Sigmoid colon (tissue), 7 donors: ENCODE measurements at places on chromosomes 12 and 14. TPM values are rescaled to one million over a fixed set of nuclear protein-coding genes. Genes with fewer than 3 reads are reported as not detected.

- H3K4me3 ChIP-seq: no peak overlapping the region
- peaks cover 46% of the 10 kb centered on the region for H3K4me1 ChIP-seq
- H3K36me3 ChIP-seq: no peaks in the 10 kb centered on the region
- DNase-seq: no peak
- H3K27ac ChIP-seq: peak overlapping the region; percentile 23
Measured at GRCh38 chr14:37595809-37596621, 586 bp downstream of the TTC6 start.

- no peaks in the 10 kb centered on the region for H3K27me3 ChIP-seq
- no peak overlapping the region for H3K4me3 ChIP-seq
- no peak overlapping the region for H3K27ac ChIP-seq
- H3K36me3 ChIP-seq: no peaks in the 10 kb centered on the region
- DNase-seq: no peak
Measured at GRCh38 chr12:11917501-11917900, 153.2 kb upstream of the BCL2L14 start.

DNA sequence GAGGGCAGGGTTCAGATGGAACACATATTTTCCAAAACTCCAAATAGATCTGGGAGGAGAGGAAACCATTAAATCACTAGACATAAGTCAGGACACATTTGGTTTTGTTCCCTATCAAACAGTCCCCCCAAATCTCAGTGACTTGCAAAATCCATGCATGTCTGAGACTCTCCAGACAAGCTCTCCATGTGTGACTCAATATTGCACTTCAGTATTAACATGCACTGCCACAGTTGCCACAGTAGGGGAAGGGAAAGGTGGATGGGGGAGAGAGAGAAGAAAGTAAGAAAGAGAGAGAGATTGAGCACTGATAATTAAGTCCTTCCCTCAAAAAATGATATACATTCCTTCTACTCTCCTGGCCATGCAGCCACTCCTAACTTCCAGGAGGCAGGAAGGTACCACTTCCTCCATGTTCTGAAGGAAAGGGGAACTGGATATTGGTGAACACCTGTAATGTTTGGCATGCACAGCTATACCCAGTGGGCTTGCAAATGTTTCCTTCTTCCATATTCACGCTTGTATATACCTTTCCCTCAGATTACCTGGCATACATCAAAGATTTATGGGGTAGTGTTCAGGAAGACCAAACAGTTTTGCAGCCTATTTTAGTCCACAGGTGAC lies 310.0 kb downstream of the ZFP36L1 start:
- peaks cover 13% of the 10 kb centered on the region for H3K4me1 ChIP-seq
- no peaks in the 10 kb centered on the region for H3K36me3 ChIP-seq
- no peak overlapping the region for H3K27ac ChIP-seq
- no peak for DNase-seq
- no peaks in the 10 kb centered on the region for H3K27me3 ChIP-seq
- H3K4me3 ChIP-seq: no peak overlapping the region

GRCh38 chr14:80575763-80576162 lies 364.5 kb upstream of the DIO2 start:
- no peaks in the 10 kb centered on the region for H3K4me1 ChIP-seq
- H3K36me3 ChIP-seq: no peaks in the 10 kb centered on the region
- no peak overlapping the region for H3K4me3 ChIP-seq
- H3K27ac ChIP-seq: no peak overlapping the region
- DNase-seq: no peak

- H3K27me3 ChIP-seq: no peaks in the 10 kb centered on the region
- peaks cover 55% of the 10 kb centered on the region for H3K4me1 ChIP-seq
- H3K36me3 ChIP-seq: no peaks in the 10 kb centered on the region
Measured at GRCh38 chr14:105325303-105325702, 10.8 kb downstream of the PACS2 start.

- no peaks in the 10 kb centered on the region for H3K4me1 ChIP-seq
- DNase-seq: no peak
- no peak overlapping the region for H3K27ac ChIP-seq
- H3K36me3 ChIP-seq: no peaks in the 10 kb centered on the region
- no peaks in the 10 kb centered on the region for H3K27me3 ChIP-seq
- H3K4me3 ChIP-seq: no peak overlapping the region
Measured at GRCh38 chr14:91330096-91330696, 85.7 kb upstream of the GPR68 start.

DNA sequence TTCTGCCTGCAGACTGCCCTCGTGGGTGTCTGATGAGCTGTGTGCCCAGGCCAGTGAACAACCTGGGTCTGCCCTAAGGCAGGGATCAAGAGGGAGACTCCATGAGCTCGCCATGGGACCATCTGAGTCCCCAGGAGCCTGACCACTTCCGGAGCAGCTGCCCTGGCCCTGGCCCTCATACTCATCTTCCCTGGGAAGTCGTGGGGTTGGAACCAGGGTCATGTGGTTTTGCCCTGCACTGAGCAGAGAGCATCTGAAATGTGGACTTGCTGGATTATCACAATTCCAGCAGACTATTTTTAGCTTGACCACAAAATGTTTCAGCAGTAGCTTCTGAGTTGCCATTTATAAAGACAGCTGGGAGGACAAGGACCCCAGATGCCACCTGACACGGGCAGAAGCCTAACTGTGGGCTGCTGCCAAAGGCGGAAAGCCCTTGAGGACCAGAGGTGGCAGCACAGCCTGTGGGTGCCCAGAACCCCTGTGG lies 6.7 kb downstream of the BTBD6 start:
- DNase-seq: no peak
- H3K4me1 ChIP-seq: no peaks in the 10 kb centered on the region
- no peak overlapping the region for H3K27ac ChIP-seq
- no peak overlapping the region for H3K4me3 ChIP-seq
- H3K27me3 ChIP-seq: no peaks in the 10 kb centered on the region
- peaks cover 14% of the 10 kb centered on the region for H3K36me3 ChIP-seq

KRT78 gene
- total RNA-seq: not detected

DNA sequence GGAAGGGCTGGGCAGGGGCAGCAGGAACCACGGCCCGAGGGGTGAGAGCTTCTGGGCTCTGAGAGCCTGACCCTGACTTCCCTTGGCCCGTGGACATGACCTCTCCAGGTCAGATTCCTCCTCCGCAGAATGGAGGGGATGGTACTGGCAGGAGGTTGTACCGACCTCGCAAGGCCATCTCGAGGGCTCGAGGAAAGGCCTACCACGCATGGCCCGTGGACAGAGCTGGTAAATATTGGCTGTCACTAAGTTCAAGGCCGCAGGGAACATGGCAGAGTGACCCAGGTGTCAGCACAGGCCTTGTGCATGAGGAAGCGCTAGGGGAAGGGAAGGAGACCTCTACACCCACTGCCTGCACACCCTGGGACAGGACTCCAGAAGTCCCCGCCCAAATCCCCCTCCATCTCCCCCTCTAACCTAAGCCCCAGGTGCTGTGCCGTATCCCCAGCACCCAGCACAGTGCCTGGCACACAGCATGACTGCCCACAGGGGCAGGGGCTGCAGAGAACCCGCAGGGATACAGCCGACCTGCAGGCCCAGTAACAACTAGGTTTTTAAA lies 54.9 kb upstream of the PPP2R5C start:
- peaks cover 28% of the 10 kb centered on the region for H3K27me3 ChIP-seq
- peak overlapping the region; percentile 51 for H3K27ac ChIP-seq
- no peaks in the 10 kb centered on the region for H3K36me3 ChIP-seq
- DNase-seq: no peak
- H3K4me1 ChIP-seq: peaks cover 16% of the 10 kb centered on the region

GRCh38 chr12:53572134-53572758 lies 53.9 kb downstream of the ATF7 start:
- H3K4me1 ChIP-seq: peaks cover 59% of the 10 kb centered on the region
- no peaks in the 10 kb centered on the region for H3K27me3 ChIP-seq
- no peak for DNase-seq

DNA sequence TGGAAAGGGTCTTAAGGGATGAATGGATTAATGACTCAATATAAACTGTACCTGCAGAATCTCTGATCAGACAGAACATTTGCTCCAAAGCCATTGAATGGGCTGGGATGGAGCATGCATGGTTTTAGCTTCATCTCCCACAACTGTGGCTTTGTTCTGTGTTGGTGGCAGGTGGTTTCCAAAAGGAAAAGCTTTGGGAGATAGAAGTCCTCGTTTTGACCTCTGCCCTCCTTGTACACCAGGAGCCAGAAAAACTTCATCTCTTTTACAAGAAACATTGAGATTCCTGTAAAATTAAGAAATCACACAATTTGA lies 39.5 kb downstream of the GPR65 start:
- no peak overlapping the region for H3K27ac ChIP-seq
- no peaks in the 10 kb centered on the region for H3K4me1 ChIP-seq
- H3K36me3 ChIP-seq: no peaks in the 10 kb centered on the region
- no peaks in the 10 kb centered on the region for H3K27me3 ChIP-seq
- DNase-seq: no peak

DNA sequence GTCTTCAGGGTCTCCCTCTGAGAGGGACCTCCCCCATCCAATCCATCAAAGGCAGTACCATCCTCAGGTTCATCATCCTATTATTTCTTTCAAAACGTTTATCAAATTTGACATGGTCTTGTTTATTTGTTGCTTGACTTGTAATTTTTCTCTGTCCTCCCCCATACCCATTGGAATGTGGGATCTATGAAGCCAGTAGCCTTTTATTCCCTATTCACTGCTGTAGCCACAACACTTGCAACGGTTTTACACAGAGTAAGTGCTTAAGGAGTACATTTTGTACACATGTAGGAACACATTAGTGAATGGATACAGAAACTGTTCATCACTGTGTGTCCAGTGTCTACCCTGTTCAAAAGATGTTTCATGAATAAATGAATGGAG lies 41.5 kb downstream of the IGF1 start:
- no peaks in the 10 kb centered on the region for H3K4me1 ChIP-seq
- no peaks in the 10 kb centered on the region for H3K27me3 ChIP-seq
- no peak for DNase-seq
- H3K36me3 ChIP-seq: no peaks in the 10 kb centered on the region
- no peak overlapping the region for H3K4me3 ChIP-seq

OLR1 gene
- 3.3 TPM for total RNA-seq

RNASE1 gene
- total RNA-seq: 148 TPM

- no peaks in the 10 kb centered on the region for H3K36me3 ChIP-seq
- H3K27ac ChIP-seq: no peak overlapping the region
- H3K4me1 ChIP-seq: no peaks in the 10 kb centered on the region
- H3K27me3 ChIP-seq: no peaks in the 10 kb centered on the region
Measured at GRCh38 chr14:37545174-37545573, 49.9 kb downstream of the FOXA1 start.

- peak; percentile 39 for DNase-seq
- no peak overlapping the region for H3K4me3 ChIP-seq
- no peaks in the 10 kb centered on the region for H3K36me3 ChIP-seq
- H3K27me3 ChIP-seq: no peaks in the 10 kb centered on the region
Measured at GRCh38 chr12:34396861-34397590, 374.7 kb downstream of the ALG10 start.

GARIN6 gene
- not detected for total RNA-seq

DNA sequence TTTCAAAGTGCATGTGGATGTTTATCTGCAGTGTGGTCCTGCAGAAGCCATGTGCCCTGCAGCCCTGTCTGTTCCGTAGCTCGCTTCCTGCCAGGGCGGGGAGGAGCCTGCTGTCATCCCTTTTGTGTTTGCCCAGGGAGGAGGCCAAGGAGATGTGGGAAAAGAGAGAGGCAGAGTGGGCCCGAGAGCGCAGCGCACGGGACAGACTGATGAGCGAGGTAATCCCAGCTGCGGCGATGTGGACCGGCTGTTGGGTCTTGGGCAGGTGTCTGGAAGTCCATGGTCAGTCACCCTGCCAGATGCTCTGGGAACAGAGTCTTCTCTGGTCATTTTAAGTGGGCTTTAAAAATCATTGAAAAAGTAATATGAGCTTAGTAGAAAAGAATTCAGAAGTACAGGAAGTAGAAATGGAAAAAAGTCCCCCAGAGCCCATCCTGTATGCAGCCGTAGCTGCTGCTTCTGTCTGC lies 12.8 kb downstream of the TCHP start:
- no peaks in the 10 kb centered on the region for H3K4me1 ChIP-seq
- no peak overlapping the region for H3K27ac ChIP-seq
- no peaks in the 10 kb centered on the region for H3K27me3 ChIP-seq
- no peak overlapping the region for H3K4me3 ChIP-seq
- DNase-seq: no peak

- no peaks in the 10 kb centered on the region for H3K4me1 ChIP-seq
- H3K4me3 ChIP-seq: no peak overlapping the region
- no peak for DNase-seq
- peaks cover 12% of the 10 kb centered on the region for H3K27me3 ChIP-seq
- H3K36me3 ChIP-seq: no peaks in the 10 kb centered on the region
- H3K27ac ChIP-seq: no peak overlapping the region
Measured at GRCh38 chr12:48988030-48988649, 10.0 kb downstream of the WNT1 start.

JPH4 gene
- 3.0 TPM for total RNA-seq

MAGOHB gene
- 17.4 TPM for total RNA-seq

ANO2 gene
- 3.3 TPM for total RNA-seq

GLIPR1L1 gene
- not detected for total RNA-seq

DNA sequence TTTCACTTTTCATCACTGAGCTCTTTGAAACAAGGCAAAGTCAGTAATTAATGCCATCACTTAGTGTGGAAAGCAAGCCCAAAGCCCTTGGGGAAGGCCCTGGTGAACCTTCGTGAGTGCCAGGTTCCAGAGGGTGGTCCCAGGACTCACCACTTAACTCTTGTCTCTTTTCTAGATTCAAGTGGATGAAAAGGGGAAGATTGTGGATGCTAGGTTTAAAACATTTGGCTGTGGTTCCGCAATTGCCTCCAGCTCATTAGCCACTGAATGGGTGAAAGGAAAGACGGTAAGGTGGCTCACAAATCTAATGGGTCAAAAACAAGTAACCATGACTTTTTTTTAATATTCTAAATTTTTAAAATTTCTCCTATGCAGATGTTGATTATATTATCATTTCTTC lies 2.8 kb downstream of the ISCU start:
- no peaks in the 10 kb centered on the region for H3K27me3 ChIP-seq
- DNase-seq: no peak
- no peak overlapping the region for H3K4me3 ChIP-seq
- peak overlapping the region; percentile 53 for H3K27ac ChIP-seq
- peaks cover 62% of the 10 kb centered on the region for H3K36me3 ChIP-seq
- H3K4me1 ChIP-seq: peaks cover 35% of the 10 kb centered on the region

GRCh38 chr14:22796087-22796707 lies 19.0 kb downstream of the SLC7A7 start:
- no peak overlapping the region for H3K4me3 ChIP-seq
- no peak for DNase-seq
- H3K27ac ChIP-seq: no peak overlapping the region

- DNase-seq: no peak
- H3K27me3 ChIP-seq: no peaks in the 10 kb centered on the region
- H3K4me1 ChIP-seq: no peaks in the 10 kb centered on the region
- no peak overlapping the region for H3K4me3 ChIP-seq
Measured at GRCh38 chr12:95848575-95849388, 10.0 kb upstream of the SNRPF start.

TAMALIN gene
- total RNA-seq: 9.2 TPM

- DNase-seq: no peak
- no peak overlapping the region for H3K4me3 ChIP-seq
- H3K4me1 ChIP-seq: peaks cover 18% of the 10 kb centered on the region
- H3K27ac ChIP-seq: no peak overlapping the region
Measured at GRCh38 chr14:24818058-24818822, 184.2 kb upstream of the GZMB start.

- H3K4me3 ChIP-seq: no peak overlapping the region
- no peaks in the 10 kb centered on the region for H3K4me1 ChIP-seq
- peak; percentile 48 for DNase-seq
- H3K27ac ChIP-seq: no peak overlapping the region
- no peaks in the 10 kb centered on the region for H3K27me3 ChIP-seq
- H3K36me3 ChIP-seq: no peaks in the 10 kb centered on the region
Measured at GRCh38 chr14:105138021-105138541, 30.5 kb downstream of the JAG2 start.

GRCh38 chr14:94472842-94473241 lies 3.2 kb downstream of the SERPINA9 start:
- H3K27me3 ChIP-seq: no peaks in the 10 kb centered on the region
- no peak overlapping the region for H3K4me3 ChIP-seq
- H3K36me3 ChIP-seq: no peaks in the 10 kb centered on the region
- DNase-seq: peak; percentile 33
- H3K4me1 ChIP-seq: no peaks in the 10 kb centered on the region
